ENCODE measurements at places on chromosomes 16 and 17.

GRCh38 chr16:59210955-59211541, 476.9 kb upstream of the GOT2 start:
- DNase-seq: no peak

GRCh38 chr17:72118335-72119076, 2.3 kb upstream of the SOX9 start:
- no peak for DNase-seq

DNA sequence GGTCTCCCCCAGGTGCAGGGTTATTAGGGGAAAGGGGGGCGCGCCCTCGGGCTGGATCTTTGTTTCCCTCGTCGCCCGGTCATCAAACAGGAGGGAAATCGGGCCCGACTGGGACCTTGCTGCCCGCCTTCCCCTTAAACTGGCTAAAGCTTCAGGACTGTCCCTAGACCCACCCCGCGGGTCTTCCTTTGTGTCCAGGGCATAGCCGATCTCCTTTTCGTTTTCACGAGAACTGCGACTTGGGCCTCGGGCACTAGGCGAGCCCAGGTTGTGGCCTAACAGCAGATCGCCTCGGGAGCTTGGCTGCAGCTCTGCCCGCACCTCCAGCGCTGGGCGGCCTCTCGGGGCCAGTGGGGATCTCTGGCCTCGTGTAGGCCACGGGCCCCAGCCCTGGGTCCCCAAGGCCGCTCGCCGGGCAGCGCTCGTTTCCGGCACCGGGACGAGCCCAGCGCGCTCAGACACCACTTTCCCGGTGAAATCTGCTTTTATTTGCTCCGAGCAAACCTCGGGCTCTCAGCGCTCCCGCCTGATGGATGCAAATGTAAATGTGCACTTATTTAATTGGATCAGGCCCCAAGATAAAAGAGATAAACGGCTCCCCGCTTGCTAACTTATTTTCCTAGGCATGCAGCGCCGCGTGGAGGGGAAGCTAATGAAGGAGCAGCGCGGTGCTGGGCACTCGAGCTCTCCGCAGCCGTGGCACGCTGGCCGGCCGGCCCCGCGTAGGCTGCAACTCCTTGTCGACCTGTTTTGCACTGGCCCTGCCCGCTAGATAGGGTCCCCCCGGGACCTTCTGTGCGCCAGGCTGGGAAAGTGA, 7.8 kb downstream of the IRX5 start:
- no peak for DNase-seq

- DNase-seq: no peak
These were observed 7.9 kb upstream of the MON1B start for GRCh38 chr16:77183137-77183536.

DNA sequence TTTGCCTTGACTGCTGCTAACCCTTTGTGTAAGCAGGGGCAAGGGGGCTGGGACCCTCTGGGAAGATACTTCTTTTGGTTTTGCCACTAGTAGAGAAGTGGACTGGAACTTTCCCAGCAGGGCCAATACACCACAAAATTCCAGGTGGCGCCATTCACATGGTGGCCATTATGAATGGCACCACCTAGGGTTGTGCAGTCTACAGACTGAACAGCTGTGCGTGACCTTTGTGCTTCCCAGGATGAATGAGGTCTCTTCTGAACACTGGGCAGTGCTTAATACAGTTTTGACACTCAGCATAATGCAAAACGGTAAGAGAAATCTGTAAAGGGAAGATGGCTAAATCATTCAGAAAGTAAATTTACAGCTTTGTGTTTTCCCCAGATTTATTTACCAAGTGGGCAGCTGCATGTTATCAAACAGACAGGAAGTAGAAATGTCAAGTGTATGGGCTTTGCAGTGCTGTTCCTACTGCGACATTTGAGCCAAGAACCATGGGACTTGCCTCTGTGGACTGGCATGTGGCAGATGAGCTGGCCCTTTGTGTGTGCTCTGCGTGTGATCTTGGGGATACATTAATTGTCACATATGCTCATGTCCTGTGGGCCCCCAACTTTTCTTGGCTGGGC, 9.2 kb downstream of the SYT17 start:
- no peak for DNase-seq

GRCh38 chr17:35051183-35051578, 12.3 kb downstream of the RFFL start:
- peak; percentile 42 for DNase-seq

DNA sequence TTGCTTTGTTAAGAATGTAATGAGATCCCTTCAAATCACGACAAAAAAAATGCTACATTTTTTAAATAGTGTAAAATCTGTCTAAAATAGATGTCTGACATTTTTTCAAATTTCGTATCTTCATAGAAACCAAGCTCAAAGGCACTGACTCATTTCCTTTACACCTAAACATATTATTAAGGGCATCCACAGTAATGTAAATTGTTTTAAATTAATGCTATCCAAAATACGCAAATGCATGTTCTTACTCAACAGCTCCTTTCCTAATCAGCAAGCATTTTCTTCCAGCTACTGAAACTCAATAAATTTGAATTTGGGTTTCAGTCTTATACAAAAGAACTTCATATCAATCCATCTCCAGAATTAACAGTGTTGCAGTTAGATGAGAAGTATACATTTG, 4.3 kb downstream of the C16orf87 start:
- no peak for DNase-seq

DNA sequence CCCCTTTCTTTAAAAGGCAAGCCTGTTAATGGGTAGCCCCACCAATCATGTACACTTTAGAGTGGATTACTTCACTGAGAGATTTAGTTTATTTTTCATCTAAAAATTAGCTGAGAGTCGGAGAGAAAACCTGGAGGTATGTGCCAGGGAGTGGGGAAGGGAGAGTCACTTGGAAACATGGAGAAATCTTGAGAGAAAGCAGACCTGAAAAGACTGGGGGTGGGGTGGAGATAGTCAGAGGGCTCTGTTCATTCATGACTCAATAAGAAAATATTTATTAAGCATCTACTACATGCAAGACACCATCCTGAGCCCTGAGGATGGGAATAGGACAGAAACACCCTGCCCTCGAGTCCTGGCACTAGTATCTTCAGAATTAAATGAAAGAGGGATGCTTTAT, 27.4 kb upstream of the RCVRN start:
- DNase-seq: no peak

DNA sequence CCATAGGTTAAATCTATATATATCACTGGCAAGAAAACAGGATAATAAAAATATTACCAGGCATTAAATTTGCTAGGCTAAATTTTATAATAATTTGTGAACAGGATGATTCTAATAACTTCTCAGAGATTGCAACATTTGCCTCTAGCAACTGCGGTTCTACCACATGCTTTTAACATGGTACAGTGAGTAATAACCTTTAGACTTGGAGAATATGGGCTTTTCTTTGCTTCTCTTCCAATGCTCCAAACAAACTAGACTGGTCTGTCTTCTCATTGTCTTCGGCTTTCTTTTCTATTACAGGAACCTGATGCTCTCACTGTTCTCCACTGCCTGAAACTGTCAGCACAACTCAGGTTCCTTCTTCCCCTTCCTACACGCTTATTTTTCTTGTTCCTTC, 80.6 kb downstream of the CA4 start:
- DNase-seq: no peak

GRCh38 chr16:2237493-2238149, 1.4 kb downstream of the DNASE1L2 start:
- DNase-seq: no peak

DNA sequence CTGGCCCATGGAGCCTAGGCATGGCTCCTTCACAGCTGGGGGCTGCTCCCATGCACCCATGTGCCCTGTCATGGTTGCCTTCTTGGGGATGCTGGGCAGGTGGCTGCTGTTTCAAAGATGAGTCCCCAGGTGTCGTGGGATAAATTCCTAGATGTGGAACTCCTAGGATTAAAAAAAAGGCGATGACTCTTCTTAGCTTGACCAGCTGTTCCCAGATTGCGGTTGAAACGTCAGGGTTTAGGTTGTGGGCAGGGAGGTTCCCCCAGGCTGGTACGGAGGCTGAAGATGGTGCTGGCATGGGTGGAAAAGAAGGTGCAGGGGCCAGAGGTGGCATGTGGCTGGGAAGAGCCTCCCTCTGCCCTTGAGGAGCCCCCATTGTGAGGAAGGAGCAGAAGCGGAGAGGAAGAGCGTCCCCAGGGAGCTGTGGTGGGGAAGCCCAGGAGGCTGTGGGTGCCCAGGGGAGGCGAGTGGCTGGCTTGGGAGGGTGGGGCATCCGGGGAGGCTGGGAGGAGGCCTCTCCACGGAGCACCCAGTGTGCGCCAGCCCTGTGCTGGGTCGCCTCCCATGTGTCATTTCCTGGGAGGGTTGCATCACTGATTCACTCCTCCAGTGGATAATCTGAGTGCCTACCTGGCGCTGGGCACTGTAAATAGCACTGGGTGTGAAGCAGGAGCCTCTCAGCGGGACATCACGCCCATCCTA, 7.5 kb upstream of the KCNJ12 start:
- no peak for DNase-seq

GRCh38 chr16:19696328-19696727, 21.7 kb downstream of the KNOP1 start:
- DNase-seq: no peak

DNA sequence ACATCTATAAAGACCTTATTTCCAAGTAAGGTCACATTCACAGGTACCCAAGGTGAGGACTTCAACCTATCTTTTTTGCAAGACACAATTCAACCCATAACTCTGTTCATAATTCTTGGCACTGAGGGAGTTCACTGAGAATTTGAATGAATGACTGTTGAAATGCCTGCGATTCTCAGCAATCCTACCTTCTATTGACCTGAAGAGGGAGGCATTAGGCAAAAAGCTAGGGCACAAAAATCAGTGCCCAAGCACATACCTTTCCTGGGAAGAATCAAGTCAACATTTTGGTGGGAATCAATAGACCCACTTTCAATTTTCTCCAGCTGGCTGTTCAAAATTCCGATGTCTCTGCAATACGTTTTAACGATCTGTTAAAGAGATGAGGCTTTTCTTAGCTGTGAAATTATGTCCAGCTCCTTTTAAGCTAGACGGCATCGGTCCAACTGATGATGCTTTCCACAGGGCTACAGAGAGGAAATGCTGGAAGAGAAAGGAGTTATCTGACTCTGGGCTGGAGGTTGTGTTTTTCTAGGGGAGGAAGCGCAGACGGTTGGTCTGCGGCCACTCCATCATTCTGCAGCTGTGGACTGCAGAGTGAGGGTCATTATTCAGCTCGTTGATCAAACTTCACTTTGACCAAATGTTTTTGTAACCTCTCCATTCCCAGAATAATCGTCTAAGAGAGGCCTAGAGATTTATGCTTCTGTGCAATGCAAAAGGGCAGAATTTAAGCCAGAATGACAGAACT, 25.2 kb downstream of the BCO1 start:
- DNase-seq: no peak

- no peak for DNase-seq
These were observed 63.4 kb downstream of the ADCY9 start for GRCh38 chr16:4052801-4053293.

- no peak for DNase-seq
These were observed 31.0 kb downstream of the CTCF start for GRCh38 chr16:67593288-67593687.

GRCh38 chr17:3034578-3034920, 28.9 kb downstream of the OR1D5 start:
- no peak for DNase-seq

- DNase-seq: no peak
These were observed 18.7 kb downstream of the SREBF1 start for GRCh38 chr17:17818088-17818526.

GRCh38 chr16:69306031-69306430, 5.1 kb upstream of the VPS4A start:
- DNase-seq: no peak

- peak; percentile 13 for DNase-seq
These were observed 36.0 kb upstream of the CCL1 start for GRCh38 chr17:34398990-34399389.

- no peak for DNase-seq
These were observed 11.4 kb upstream of the ITGAM start for GRCh38 chr16:31248344-31248743.

GRCh38 chr16:77336637-77337036, 98.2 kb downstream of the ADAMTS18 start:
- no peak for DNase-seq

GRCh38 chr17:47318197-47318918, 5.4 kb upstream of the EFCAB13 start:
- DNase-seq: no peak
